ENCODE measurements at places on chromosomes 6 and 20.

GRCh38 chr20:52529826-52530225 is 338.2 kb upstream of the ZFP64 start:
- DNase-seq, result no peak

DNA sequence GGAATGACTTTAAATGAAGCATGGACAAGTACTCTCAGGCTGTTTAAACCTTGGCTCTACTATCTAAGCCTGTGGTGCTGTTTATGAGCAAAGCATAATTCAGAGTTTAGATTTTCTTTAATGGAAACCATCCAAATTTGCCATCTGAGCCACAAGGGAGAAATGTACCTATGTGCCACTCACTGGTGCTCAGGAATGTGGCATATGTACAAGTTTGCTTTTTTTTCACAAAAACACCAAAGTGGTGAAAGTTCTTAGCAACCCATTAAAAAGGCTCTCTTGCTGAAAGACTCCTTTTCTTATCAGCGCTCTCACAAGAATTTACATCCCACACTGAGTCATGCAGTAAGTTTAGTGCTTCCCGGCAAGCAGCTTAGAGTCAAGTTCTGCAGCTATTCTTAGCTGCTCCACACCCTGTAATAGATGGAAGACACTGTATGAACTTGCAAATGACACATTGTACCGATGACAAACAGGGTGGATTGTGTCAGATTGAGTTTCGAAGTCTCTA is 57.3 kb upstream of the MLIP start:
- peak; percentile 28 for DNase-seq

DNA sequence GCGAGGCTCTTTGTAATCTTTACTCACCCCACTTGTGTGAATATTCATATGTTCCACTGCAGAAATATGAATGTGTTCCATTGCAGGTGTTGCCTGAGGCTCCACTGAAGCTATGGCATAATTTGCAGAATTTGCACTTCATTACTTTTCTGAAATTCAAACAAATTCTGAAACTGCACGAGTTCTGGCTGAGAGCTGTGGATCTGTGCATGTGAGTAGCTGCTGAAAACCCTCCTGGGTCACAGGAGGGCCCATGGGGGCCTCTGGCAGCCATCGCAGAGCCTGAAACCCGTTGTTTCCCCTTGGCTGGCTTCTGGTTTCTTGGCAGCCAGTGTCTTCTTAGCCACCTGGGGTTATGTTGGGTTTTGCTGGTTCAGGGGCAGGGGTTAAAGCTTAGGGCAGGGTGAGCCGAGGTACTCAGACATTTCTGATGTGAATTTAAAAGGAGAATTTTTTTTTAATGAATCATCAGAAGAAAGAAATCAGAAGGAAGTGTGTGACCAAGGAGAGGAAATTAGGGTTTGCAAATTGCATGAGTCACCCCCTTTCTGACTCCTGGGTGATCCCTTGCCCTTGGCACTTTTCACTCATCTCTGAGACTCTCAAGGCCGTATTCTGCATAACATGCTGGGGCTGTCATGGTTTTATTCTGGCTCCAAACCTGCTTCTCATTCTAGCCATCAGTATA is 40.6 kb downstream of the TOX2 start:
- no peak for DNase-seq

GRCh38 chr6:81822568-81822967 is 70.1 kb upstream of the TENT5A start:
- DNase-seq, result no peak

DNA sequence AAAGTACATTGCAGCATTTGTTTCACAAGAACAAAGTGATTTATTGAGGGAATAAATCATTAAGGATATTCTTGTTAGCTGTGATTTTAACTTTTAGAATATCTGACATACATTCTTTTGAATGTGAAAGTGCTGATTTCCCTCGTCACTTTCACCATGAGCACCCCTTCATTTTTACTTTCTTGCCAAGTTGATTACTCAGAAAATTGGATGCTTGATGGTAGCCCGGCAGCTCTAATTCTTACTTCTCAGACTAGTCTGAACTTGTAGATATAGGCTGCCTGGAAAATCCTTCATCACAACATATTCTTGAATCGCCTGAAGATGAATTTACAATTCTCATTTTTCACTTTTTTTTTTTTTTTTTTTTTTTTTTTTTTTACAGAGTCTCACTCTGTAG is 147.1 kb upstream of the SMLR1 start:
- no peak for DNase-seq

- DNase-seq, result no peak
These were observed 4.1 kb upstream of the TOX2 start for GRCh38 chr20:43910564-43910963.

- DNase-seq, result no peak
These were observed 33.7 kb downstream of the PTGIS start for GRCh38 chr20:49534255-49534712.

- DNase-seq, result peak; percentile 47
These were observed 14.3 kb upstream of the EPM2A start for GRCh38 chr6:145749632-145750031.

GRCh38 chr6:43720999-43721398 is 33.4 kb upstream of the MRPS18A start:
- no peak for DNase-seq

DNA sequence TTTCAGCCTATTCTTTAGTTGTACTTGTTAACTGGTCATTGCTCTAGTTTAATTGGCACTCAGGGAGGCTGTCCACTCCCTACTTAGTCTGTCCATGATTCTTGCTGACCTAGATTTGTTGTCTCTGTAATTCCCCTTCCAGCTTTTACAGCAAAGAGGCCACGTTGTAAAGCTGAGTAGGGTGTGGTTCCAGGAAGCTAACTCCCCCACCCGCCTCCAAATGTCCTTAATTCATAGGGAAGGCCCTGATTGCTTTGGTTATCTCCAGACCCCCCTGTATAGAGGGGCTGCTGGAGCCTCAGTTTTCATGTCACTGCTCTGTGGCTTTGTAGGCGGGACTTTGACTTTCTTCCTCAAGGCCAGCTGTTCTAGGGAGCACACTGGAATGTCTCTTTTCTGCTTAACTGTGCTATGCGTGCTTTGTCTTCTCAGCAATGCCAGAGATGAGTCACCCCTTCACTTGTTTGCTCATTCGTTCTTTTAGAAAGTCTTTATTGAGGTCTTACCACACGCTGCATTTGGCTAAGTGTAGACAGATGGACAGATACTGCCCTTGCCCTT is 175.1 kb upstream of the JAG1 start:
- peak; percentile 49 for DNase-seq

- DNase-seq, result no peak
These were observed 4.2 kb upstream of the BMP6 start for GRCh38 chr6:7721649-7722048.

DNA sequence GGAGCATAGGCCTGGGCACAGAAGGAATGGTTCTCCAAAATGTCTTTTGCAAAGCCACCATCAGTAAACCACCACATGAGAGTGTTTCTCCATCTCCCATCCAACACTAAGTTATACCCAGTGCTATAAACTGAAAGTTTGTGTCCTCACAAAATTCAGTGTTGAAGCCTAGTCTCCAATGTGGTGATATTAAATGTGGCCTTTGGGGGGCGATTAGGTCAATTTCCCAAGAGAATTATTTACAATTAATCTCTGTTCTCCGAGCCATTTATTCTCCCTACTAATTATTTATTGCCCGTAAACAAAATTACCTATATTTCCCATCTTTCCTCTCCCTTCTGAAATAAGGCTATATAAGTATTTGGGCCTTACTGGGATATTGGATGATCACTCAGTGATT is 26.1 kb downstream of the OR2B2 start:
- no peak for DNase-seq
